GM04503 (cell line): ENCODE measurements at places on chromosomes 1 and 21.

DNA sequence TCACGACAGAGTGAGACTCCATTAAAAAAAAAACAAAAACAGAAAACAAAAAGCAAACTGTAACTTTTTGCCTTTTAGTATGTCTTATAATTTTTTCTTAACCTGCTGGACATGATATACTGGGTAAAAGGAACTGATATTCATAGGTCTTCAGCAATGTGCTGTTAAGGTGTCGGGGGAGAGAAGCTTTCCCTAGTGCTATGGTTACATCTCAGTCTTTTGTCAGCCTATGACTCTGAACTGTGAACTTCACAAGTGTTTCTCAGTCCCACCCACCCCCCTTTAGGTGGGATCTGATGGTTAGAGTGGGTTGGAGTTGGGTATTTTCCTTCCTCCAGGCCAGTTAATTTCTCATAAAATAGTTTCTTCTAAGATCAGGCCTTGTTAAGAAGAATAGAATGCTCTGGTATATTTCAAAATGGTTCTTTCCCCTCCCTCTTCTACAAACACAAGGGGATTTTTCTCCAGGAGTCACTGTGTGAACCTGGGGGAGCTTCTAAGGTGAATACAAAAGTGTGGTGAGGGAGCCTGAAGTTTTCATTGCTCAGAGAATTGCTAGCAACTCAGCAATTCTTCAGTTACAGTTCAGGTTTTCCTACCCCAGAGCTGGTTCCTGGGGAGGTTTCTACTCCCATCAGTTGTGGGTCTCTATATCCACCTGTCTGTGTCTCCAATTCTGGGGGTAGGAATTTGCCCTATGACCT, 16.1 kb upstream of the EDARADD start:
- DNase-seq, result no peak

GRCh38 chr1:182770232-182770631, 19.3 kb upstream of the NPL start:
- DNase-seq, result no peak

DNA sequence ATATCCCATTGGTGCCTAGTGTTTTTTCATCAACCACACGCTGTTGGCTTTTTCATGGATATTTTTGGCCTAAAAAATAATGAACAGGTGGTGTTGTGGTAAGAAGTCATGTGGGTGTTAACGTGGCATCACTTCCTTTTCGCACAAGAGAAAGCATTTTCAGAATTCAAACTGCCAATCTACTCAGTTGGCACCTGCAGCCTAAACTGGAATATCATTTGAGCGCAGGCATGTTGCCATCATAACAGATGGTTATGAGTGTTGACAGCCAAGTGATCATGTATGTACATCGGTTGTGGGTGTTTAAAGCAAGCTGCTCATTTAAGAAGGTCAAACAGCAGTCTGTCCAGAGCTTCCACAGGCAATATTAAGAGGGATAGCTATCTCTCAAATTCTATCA, 1963.0 kb downstream of the NCAM2 start:
- DNase-seq, result no peak

DNA sequence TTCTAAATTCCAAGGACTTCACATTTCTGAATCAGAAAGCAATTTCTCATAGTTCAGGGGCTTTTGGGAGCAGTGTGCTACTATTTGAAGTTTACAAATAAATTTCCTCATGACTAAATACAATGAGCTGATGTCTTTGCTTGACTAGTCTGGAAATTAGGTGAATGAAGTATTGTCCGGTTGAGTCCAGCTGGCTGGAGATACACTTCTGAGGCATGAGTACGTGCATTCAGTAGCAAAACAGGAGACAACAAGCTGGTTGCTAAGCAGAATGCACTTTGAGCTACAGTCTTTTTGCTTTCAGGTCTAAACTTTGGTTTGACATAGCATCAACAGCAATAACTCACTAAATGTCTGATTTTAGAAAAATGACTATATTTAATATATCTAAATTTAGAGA, 27.1 kb downstream of the ZNHIT6 start:
- DNase-seq, result peak; percentile 55

DNA sequence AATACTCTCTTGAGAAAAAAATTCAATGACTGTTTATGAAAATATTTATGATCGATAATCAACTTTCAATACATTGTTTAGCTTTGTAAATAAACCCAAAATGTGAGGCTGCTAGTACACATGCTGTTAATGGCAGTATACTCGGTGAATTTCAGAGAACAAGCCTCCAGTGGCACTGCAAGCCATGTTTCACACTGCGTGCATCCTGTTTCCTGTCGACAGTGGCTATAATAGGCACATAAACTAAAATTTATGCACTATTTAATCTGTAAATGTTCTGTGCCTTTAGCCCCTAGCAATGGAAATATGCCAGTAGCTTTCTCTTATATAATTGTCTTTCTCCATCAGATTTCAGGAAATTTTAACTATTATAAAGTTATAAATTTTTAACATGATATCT, 26.3 kb upstream of the RGS18 start:
- DNase-seq, result no peak

- DNase-seq, result no peak
These were observed 222.9 kb upstream of the SGIP1 start for GRCh38 chr1:66311092-66311491.

DNA sequence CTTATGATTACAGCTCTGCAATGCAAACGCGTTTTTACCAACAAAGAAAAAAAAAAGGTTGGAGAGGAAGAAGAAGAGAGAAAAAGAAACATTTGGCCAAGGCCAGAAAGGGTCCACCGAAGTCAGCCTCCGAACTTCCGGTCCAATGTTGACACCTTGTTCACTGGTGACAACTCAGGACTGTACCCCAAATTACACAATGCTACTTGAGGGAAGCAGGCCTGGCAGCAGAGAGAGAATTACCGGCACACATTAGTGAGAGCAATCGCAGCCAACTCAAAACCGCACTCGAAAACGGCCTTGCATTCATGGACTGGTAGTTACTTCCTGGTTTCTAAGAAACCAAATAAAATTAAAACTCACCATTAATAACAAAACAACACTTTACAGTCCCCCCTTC, 652.5 kb downstream of the KIF26B start:
- DNase-seq, result peak; percentile 30

- DNase-seq, result peak; percentile 22
These were observed 165.9 kb downstream of the ADGRL4 start for GRCh38 chr1:78840453-78841271.

- no peak for DNase-seq
These were observed 135.9 kb downstream of the TM2D1 start for GRCh38 chr1:61588736-61589672.

- peak; percentile 57 for DNase-seq
These were observed 34.1 kb downstream of the DDX20 start for GRCh38 chr1:111789666-111790316.

GRCh38 chr1:202202500-202203168, 9.0 kb downstream of the LGR6 start:
- DNase-seq, result no peak

- no peak for DNase-seq
These were observed 7.4 kb upstream of the MIXL1 start for GRCh38 chr1:226216056-226216455.

- DNase-seq, result no peak
These were observed 65.7 kb upstream of the PKN2 start for GRCh38 chr1:88618331-88618730.

- no peak for DNase-seq
These were observed 71.4 kb upstream of the GORAB start for GRCh38 chr1:170460414-170461155.

- peak; percentile 10 for DNase-seq
These were observed 157.6 kb downstream of the PGBD5 start for GRCh38 chr1:230268371-230269170.

- no peak for DNase-seq
These were observed 58.0 kb downstream of the RGL1 start for GRCh38 chr1:183862967-183863366.

GRCh38 chr1:201450721-201451291, 18.2 kb downstream of the PHLDA3 start:
- no peak for DNase-seq

- DNase-seq, result no peak
These were observed 254.4 kb downstream of the BRINP2 start for GRCh38 chr1:177425199-177425598.

- DNase-seq, result peak; percentile 69
These were observed 11.0 kb downstream of the DNM3 start for GRCh38 chr1:171852272-171852671.

- DNase-seq, result no peak
These were observed 63.5 kb upstream of the KIAA1614 start for GRCh38 chr1:180849031-180849775.

- no peak for DNase-seq
These were observed 4.7 kb downstream of the POGK start for GRCh38 chr1:166843769-166844596.

GRCh38 chr1:20496241-20496661, 10.2 kb upstream of the CAMK2N1 start:
- DNase-seq, result no peak

DNA sequence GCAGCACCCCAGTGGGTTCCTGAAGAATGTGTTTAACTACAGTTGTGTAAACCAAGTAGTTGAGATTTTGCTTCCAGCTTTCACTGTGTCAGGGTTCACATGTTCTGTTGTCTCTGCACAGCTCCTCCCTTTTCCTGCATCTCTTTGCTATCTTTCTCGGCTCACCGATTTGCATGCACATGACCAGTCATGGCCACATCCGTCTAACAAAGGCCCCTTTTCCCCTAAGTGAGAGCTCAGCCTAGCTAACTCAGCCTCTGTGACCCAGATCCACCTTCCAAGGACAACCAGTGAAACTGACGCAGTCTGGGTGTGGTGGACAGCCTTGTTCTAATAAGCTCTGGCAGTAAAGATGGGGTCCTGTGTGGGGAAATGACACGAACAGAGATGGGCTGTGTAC, 101.1 kb downstream of the ZP4 start:
- no peak for DNase-seq

- no peak for DNase-seq
These were observed 2.4 kb upstream of the ZRANB2 start for GRCh38 chr1:71083271-71083670.

GRCh38 chr1:156740237-156740740, 599 bp downstream of the MRPL24 start:
- no peak for DNase-seq

- DNase-seq, result no peak
These were observed 699 bp upstream of the NES start for GRCh38 chr1:156677616-156678596.

GRCh38 chr1:195721210-195721971, 886.8 kb downstream of the KCNT2 start:
- DNase-seq, result no peak

DNA sequence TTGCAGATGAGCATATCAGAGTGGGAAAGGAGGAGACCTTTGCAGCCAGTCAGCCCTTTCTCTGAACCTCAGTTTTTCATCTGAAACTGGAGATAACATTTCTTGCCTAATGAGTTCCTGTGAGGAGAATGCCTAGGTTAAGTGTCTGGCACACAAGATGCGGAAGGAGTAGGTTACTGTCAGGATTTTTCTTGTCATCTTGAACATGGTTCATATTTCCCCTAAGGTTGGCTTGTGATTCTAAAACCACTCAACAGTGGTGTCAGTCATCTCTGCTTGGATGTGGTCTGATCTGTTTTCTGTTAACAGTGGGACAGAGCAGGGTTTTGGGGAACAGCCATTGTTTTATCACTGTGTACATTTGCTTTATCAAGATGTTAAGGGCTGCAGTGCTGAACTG, 70.6 kb downstream of the TGFB2 start:
- DNase-seq, result no peak

GRCh38 chr1:24452922-24453485, 37.4 kb downstream of the NIPAL3 start:
- DNase-seq, result no peak

DNA sequence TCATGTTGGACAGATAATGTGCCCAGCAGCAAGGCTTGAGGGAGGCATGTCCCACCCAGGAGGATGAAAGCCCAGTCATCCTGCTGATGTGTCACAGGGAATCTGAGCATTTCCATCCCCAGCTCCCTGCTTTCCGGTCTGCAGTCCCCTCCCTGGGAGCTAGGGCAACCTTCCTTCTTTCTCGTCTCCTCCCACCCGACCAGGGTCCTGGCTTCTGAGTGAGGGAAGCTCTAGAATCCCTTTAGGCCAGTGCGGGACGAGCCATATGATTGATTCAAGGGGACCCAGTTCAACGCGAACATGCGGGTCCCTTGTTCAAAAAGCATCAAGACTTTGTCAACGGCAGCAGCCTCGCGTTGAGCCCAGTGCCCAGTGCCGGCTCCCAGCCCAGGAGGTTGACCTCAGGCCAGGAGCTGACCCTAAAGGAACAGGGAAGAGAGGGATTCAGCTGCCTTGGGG, 96.7 kb upstream of the TMPRSS2 start:
- DNase-seq, result no peak

GRCh38 chr1:94686882-94687281, 133.3 kb upstream of the SLC44A3 start:
- DNase-seq, result no peak
